ENCODE measurements at places on chromosomes 5 and 9. TPM values are rescaled to one million over a fixed set of nuclear protein-coding genes. Genes with fewer than 3 reads are reported as not detected.

GRCh38 chr9:115969096-115969495 lies 184.5 kb upstream of the PAPPA start:
- no peak for DNase-seq
- H3K27ac ChIP-seq: no peak overlapping the region
- no peak overlapping the region for H3K4me3 ChIP-seq

DNA sequence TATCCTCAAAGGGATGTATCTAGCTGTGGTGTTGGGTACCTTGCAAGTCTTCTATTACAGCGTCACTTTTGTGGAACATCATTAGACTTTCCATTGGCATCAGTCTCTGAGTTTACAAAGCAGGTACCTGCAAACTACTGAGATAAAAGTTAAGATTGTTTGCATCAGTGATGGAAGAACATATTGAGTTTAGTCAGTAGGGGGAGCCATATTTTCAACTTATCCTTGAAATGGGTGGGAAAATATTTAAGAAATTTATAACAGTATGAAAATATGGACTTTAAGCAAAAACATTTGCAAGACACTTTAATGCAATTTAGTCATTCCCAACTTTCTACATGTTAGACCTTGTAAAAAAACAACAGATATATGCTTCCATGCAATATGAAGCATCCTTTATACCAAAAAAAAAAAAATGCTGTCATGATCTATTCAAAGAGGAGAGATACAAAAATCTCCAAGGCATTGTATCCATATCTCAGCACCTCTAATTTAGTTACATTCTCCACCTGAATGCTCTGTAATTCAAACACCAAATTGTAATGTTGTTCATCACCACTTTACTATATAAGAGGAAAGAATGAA lies 98.6 kb upstream of the ADAMTS19 start:
- no peak overlapping the region for H3K4me3 ChIP-seq
- H3K27me3 ChIP-seq: no peaks in the 10 kb centered on the region

GRCh38 chr5:138541511-138542179 lies 1.4 kb downstream of the ETF1 start:
- peaks cover 51% of the 10 kb centered on the region for H3K36me3 ChIP-seq
- peaks cover 47% of the 10 kb centered on the region for H3K4me1 ChIP-seq
- H3K27ac ChIP-seq: peak overlapping the region; percentile 88
- DNase-seq: no peak

- peaks cover 8% of the 10 kb centered on the region for H3K4me1 ChIP-seq
- no peak overlapping the region for H3K27ac ChIP-seq
- H3K36me3 ChIP-seq: no peaks in the 10 kb centered on the region
- DNase-seq: no peak
- H3K4me3 ChIP-seq: no peak overlapping the region
These were observed 317.1 kb upstream of the CCNH start for GRCh38 chr5:87729781-87730180.

DNA sequence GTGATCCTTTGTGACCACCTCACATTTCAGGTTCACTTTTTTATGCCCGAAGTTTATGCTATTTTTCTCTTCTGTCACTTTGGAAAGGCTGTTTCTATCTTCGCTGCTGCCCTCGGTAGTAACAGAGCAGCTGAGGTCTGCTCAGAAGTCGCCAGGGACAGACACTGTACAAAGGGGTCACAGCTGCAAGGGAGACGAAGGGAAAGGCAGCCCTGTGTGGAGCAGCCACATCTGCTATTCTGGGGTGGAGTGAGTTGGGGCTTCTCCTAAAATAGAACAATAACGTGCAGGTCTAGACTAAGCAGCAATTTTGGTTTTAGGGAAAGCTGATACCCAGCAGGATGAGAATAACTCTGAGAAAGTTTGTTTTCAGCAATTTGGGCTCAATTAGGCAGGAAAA lies 72.5 kb downstream of the ACTL7B start:
- peaks cover 12% of the 10 kb centered on the region for H3K36me3 ChIP-seq
- DNase-seq: no peak
- no peak overlapping the region for H3K4me3 ChIP-seq

DNA sequence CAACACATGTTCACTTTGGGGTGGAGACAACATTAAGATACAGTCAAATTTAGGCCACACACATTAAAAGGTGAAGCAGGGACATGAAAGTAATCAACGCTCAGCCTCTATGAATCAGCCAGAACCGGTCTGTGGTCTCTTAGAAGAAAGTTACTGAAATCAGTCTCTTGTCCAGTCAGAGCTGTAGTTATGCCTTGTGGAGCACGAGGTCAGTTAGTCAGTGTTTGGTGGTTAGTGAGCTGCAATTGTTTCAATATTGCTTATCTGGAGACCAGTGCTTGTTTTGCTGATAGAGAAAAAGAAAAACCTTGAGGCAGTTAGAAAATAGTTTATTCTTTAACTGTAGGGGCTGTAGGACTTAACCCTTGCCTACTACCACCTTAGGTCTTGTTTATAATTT lies 157.8 kb upstream of the RASEF start:
- H3K27me3 ChIP-seq: no peaks in the 10 kb centered on the region
- peak overlapping the region; percentile 88 for H3K4me3 ChIP-seq
- peaks cover 9% of the 10 kb centered on the region for H3K4me1 ChIP-seq
- H3K27ac ChIP-seq: no peak overlapping the region
- peaks cover 18% of the 10 kb centered on the region for H3K36me3 ChIP-seq
- peak; percentile 12 for DNase-seq

DNA sequence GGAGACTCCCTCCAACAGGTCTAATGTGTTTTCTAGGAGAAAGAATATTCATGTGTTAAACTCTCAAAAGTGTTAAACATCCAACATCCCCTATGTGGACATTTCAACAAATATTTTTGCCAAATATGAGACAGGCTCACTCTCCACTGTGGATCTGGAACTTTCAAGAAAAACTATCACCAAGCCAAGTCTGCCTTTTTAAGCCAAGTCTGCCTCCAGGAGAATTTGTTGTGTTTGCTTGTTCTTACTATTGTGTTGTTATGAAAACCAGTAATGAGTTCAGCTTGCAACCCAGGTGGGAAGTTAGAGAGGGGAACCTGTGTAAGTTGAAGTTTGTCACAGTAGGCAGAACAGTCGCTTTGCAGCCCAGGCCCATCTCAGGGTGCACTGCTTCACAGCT lies 228.1 kb downstream of the NFIB start:
- H3K27me3 ChIP-seq: no peaks in the 10 kb centered on the region
- no peaks in the 10 kb centered on the region for H3K4me1 ChIP-seq
- H3K36me3 ChIP-seq: no peaks in the 10 kb centered on the region
- DNase-seq: no peak
- H3K27ac ChIP-seq: no peak overlapping the region

GRCh38 chr5:123783421-123783820 lies 271.4 kb downstream of the CSNK1G3 start:
- H3K4me1 ChIP-seq: no peaks in the 10 kb centered on the region
- no peak for DNase-seq
- no peak overlapping the region for H3K4me3 ChIP-seq
- no peaks in the 10 kb centered on the region for H3K36me3 ChIP-seq
- no peak overlapping the region for H3K27ac ChIP-seq
- H3K27me3 ChIP-seq: no peaks in the 10 kb centered on the region

GRCh38 chr9:32378496-32378895 lies 5.9 kb upstream of the ACO1 start:
- H3K27me3 ChIP-seq: peaks cover 14% of the 10 kb centered on the region
- no peaks in the 10 kb centered on the region for H3K4me1 ChIP-seq
- no peaks in the 10 kb centered on the region for H3K36me3 ChIP-seq
- no peak overlapping the region for H3K27ac ChIP-seq
- H3K4me3 ChIP-seq: no peak overlapping the region
- peak; percentile 28 for DNase-seq

DNA sequence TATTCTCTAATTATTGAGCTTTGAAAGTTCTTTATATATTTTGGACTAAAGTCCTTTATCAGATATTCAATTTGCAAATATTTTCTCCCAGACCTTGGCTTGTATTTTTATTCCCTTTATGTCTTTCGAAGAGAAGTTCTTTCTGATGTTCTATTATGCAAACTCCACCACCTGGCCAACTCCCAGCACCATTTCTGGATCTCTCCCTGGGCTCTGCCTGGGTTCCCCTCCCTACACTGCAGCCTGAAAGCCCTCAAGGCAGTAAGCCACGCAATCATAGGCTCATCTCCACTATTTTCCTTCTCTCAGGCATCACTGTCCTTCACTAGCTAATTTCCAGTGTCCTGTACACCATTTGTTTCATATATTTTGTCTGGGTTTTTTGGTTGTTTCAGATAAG lies 76.1 kb downstream of the GRAMD2B start:
- no peaks in the 10 kb centered on the region for H3K36me3 ChIP-seq
- no peak overlapping the region for H3K27ac ChIP-seq
- no peaks in the 10 kb centered on the region for H3K4me1 ChIP-seq
- no peak overlapping the region for H3K4me3 ChIP-seq
- DNase-seq: no peak
- H3K27me3 ChIP-seq: no peaks in the 10 kb centered on the region

- no peak for DNase-seq
- H3K27me3 ChIP-seq: no peaks in the 10 kb centered on the region
- H3K4me3 ChIP-seq: no peak overlapping the region
- no peak overlapping the region for H3K27ac ChIP-seq
- no peaks in the 10 kb centered on the region for H3K36me3 ChIP-seq
- no peaks in the 10 kb centered on the region for H3K4me1 ChIP-seq
These were observed 772.1 kb upstream of the CDH9 start for GRCh38 chr5:27810458-27810857.

GRCh38 chr9:121331992-121332685 lies 37.9 kb downstream of the STOM start:
- H3K4me3 ChIP-seq: no peak overlapping the region
- no peak overlapping the region for H3K27ac ChIP-seq
- no peak for DNase-seq
- H3K36me3 ChIP-seq: peaks cover 16% of the 10 kb centered on the region
- no peaks in the 10 kb centered on the region for H3K4me1 ChIP-seq
- H3K27me3 ChIP-seq: no peaks in the 10 kb centered on the region

GRCh38 chr5:137699336-137700281 lies 36.3 kb downstream of the KLHL3 start:
- no peaks in the 10 kb centered on the region for H3K36me3 ChIP-seq
- no peak for DNase-seq
- no peaks in the 10 kb centered on the region for H3K4me1 ChIP-seq

DNA sequence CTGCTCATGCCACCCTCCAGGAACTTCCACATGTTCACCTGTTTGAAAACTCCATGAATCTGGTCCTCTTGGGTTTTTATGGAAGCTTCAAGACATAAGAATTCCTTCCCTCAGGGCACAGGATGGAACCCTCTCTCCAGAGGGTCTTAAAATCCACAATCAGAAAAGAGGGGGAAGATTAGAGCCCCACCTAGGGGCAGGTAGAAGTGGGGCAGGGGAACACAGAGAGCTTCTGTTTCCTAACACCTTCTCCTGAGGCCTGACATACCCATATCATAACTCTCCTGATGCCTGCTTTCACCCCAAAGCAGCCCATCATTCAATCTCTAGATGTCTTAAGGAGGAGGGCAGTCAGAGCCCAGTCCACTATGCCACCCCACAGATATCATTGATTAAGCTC lies 1087.7 kb upstream of the ARRDC3 start:
- no peak overlapping the region for H3K4me3 ChIP-seq
- no peaks in the 10 kb centered on the region for H3K36me3 ChIP-seq
- no peak overlapping the region for H3K27ac ChIP-seq
- no peak for DNase-seq
- H3K27me3 ChIP-seq: no peaks in the 10 kb centered on the region

- no peaks in the 10 kb centered on the region for H3K36me3 ChIP-seq
- H3K27ac ChIP-seq: peak overlapping the region; percentile 78
- no peaks in the 10 kb centered on the region for H3K27me3 ChIP-seq
- H3K4me1 ChIP-seq: peaks cover 21% of the 10 kb centered on the region
- peak; percentile 30 for DNase-seq
These were observed 31.5 kb downstream of the MLANA start for GRCh38 chr9:5922192-5922591.

DNA sequence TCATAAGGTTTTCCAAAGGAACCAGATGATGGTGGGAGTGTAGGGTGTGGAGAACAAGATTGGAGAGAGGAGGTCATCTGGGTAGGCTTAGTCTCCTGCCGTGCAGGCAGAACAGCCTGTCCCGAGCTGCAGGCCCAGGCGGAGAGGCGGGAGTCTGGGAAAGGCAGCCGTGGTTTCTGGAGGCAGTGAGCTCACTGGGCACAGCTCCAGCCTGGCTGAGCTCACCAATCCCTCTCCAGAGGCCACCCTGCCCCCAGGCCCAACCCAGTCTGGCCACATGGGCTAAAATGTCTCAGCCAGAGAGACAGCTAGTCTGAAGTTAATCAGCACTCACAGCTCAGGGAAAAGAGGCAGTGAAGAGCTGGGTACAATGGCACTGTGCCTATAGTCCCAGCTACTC lies 12.3 kb downstream of the P4HA2 start:
- H3K4me3 ChIP-seq: no peak overlapping the region
- H3K27ac ChIP-seq: no peak overlapping the region
- peaks cover 6% of the 10 kb centered on the region for H3K4me1 ChIP-seq
- no peaks in the 10 kb centered on the region for H3K27me3 ChIP-seq
- H3K36me3 ChIP-seq: peaks cover 7% of the 10 kb centered on the region

PCDHB5 gene
- not detected for total RNA-seq

PPP3R2 gene
- not detected for total RNA-seq

PCDHB3 gene
- 0.10 TPM for total RNA-seq

MSX2 gene
- 10.4 TPM for total RNA-seq

TERT gene
- total RNA-seq: 2.3 TPM

XRCC4 gene
- total RNA-seq: 34.2 TPM

Data from Calu3 (cell line).